Activated naive CD4-positive, alpha-beta T cell treated with anti-CD3 and anti-CD28 coated beads for 36 hours (primary cell): ENCODE measurements at places on chromosomes 13 and 19.

DNA sequence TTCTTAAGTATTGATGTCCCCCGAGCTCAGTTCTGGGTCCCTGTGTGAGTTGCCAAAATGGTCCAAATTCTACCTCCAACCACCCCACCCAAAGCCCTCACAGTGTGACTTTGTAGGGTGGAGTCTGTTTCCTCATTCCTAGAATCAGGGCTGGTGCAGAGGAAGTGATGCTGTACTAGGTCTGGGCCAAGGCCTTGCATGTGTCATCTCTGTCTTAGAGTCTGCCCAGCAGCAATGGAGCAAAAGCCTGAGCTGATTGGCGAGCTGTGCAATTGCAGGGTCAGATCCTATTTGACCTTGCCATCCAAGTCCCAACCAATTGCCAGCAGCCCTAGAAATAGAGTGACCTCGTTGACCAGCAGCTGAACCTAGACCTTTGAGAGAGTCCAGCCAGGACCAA lies 97.0 kb upstream of the ANKRD10 start:
- no peak for DNase-seq

GRCh38 chr13:85626603-85627002 lies 172.6 kb downstream of the SLITRK6 start:
- no peak for DNase-seq

- DNase-seq, result peak; percentile 39
Observed at GRCh38 chr13:23621316-23621645, 51.1 kb downstream of the TNFRSF19 start.

GRCh38 chr19:30159636-30160035 lies 212.5 kb upstream of the ZNF536 start:
- DNase-seq, result no peak

DNA sequence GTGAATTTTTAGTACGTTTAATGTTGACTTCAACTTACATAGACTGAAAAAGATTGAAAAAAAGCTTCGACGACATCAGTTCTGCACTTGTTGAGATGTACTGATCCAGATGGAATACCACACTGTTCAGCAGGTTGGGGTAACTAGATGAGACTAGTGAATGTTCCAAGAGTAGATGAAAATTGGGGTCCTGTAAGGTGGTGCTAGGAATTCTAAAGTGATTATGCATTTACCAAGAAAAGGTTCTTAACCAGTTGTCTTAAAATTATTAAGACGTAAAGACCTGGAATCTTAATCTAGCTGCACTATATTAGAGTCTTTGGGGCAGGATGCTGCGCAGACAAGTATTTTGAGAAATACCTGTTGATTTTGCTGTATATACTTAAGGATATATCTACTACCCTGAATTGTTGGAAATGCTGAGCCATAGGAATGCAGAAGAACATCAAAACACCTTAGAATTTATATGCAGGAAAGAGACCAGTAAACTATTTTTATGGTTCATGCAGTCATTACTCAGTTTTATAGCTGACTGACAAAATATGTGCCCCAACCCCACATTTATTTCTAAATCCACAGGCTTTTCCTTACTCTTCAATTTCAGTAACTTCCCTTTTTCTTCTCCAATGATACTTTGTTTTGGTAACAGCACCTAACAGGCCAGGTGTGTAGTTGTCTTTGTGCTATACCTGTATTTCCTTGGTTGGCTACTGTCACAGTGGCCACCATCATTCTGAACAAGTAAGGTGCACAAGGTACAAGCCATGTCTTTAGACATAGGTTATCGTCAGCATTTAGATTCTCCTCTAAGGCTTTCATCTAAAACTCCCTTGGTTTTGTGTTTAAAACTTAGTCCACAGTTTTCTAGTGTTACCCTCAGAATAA lies 8.6 kb downstream of the MIR17HG start:
- no peak for DNase-seq

DNA sequence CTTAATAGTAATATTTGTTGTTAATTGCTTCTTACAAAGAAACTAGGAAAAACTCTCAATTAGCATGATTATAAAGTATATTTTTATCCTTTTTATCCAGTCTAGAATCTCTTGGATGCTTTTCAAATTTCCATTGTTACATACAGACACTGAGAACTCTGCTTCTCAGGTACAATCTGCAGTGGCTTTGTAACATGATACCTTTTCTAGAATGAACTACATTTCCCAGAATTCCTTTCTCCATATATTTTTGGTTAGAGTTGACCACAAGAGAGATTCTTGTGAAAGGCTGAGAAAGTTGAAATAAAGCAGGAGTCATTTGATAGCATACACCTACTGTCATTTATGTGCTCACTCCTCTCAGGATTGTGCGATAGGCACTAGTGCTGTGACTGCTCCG lies 148.6 kb downstream of the SLITRK6 start:
- DNase-seq, result no peak

DNA sequence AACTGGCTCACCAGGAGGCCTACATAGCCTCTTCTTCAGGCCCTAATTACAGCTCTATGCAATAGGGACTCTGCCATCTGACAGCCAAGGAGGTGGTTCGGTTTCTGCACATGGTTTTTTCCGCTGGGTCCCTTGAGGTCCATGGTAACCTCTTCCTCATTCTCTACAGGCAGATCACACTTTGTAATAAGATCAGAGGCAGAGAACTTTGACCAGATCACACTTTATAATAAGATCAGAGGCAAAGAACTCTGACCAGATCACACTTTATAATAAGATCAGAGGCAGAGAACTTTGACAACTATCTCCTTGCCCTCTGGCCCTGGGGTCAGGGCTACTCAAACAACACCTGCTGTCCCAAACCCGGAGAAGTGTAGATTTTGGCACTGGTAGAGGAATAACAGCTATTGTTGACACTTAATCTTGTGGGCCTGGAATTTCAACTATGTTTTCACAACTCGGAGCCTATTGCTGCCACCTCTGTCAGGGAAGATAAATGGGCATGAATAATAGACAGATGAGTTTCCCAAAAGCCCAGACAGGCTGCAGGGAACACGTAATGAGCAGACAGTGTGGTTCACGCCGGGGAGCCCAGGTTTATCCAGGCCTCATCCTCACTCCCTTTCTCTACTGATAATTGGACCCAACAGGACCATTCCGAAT lies 246.1 kb downstream of the UQCRFS1 start:
- no peak for DNase-seq

DNA sequence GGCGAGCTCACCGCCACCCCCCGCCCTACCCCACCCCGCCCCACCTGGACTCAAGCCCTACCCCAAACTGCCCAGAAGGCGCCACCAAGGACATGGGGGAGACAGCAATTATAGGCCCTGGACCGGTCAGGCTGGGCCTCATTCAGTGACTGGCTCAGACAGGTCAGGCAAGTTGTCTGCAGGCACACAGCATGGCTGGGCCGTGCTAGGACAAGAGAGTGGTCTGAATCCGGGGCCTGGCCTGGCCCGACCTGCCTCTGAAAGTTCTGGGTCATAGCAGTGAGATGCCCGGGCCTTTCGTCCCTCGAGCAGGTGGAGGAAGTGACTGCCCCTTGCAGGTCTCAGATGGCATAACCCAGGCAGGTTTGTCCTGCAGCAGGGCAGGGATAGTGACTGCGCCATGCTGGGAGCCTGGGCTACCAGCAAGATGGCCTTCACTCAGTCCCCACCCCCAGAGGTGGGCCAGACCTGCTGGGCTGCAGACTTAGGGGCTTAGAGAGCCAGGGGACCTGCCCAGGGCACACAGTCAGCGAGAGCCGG lies 21.0 kb downstream of the COMP start:
- no peak for DNase-seq

GRCh38 chr19:39407660-39408391 lies 1.2 kb downstream of the ZFP36 start:
- peak; percentile 75 for DNase-seq

- DNase-seq, result no peak
Observed at GRCh38 chr13:50596776-50597203, 246.7 kb downstream of the DLEU7 start.

DNA sequence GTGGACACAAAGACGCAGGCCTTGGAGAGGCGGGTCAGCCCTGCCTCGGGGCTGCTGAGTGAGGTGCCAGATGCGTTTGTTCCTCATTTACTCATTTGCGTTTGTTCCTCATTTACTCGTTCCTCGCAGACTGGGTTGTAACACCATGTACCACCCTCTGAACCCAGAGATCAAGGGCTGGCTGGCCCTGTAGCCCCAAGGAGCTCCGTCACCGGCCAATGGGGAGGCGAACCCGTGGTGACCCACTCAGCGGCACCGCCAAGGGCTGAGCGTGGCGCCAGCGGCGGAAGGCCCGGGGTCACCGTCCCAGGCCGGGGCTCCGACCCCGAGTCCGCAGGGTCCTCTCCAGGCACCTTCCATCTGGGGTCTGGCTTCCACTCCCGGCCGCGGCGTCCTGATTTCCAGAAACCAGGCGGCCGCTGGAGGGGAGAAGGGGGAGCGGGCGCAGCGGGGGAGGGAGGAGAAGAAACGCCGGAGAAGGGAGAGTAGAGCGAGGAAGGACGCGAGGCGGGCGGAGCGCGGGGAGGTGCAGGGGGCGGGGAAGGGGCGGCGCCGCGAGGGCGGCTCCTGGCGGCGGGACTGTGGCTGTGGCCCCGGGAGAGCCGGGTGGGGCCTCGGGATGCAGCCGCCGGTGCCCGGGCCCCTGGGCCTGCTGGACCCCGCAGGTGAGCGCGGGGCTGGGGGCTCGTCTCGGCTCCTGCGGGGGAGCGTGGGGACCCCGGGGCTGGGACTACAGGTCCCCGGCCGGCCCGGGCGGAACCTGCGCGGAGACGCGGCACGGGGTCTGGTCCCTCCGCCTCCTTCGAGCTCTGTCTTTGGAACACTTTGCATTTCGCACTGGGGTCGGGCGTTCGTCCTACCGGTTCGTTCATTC lies at the start of gene TMEM255B:
TMEM255B (plus strand) TSS at position 576 of the 874 bp plus-strand sequence; CDS start at position 620, 44 bp downstream.
- peak; percentile 82 for DNase-seq

- no peak for DNase-seq
Observed at GRCh38 chr19:38557205-38557799, 60.5 kb downstream of the MAP4K1 start.

GRCh38 chr13:101449790-101450748 lies 2.4 kb upstream of the ITGBL1 start:
- no peak for DNase-seq

GRCh38 chr13:45896285-45896684 lies 44.7 kb upstream of the SIAH3 start:
- DNase-seq, result no peak
